ENCODE measurements at places on chromosomes 4 and X.

DNA sequence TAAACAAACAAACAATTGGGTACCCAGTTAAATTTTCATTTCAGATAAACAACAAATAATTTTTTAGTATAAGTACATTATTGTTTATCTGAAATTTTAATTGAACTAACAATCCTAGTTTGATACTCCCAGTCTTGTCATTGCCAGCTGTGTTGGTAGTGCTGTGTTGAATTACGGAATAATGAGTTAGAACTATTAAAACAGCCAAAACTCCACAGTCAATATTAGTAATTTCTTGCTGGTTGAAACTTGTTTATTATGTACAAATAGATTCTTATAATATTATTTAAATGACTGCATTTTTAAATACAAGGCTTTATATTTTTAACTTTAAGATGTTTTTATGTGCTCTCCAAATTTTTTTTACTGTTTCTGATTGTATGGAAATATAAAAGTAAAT, 2.9 kb downstream of the CXCL8 start:
- no peak for DNase-seq

GRCh38 chr4:139189972-139190371, 13.0 kb upstream of the ELF2 start:
- DNase-seq: no peak

DNA sequence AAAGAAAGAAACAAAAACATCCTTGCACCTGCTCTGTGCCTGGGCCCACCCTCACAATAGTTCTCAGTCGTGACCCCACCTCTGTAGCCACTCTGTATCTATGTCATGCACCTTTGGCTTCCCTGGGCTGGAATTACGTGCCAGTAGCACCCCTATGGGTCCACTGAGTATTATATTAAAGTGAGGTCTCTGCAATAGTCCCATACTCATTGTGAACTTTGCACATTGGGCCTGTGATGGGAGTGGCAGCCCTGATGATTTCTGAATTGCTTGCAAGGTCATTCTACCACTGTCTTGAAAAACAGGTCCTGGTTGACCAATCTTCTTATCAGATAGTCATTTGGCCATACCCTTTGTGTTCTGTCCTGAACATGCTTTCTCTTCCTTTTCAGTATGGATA, 1012.1 kb downstream of the RAB28 start:
- DNase-seq: no peak

DNA sequence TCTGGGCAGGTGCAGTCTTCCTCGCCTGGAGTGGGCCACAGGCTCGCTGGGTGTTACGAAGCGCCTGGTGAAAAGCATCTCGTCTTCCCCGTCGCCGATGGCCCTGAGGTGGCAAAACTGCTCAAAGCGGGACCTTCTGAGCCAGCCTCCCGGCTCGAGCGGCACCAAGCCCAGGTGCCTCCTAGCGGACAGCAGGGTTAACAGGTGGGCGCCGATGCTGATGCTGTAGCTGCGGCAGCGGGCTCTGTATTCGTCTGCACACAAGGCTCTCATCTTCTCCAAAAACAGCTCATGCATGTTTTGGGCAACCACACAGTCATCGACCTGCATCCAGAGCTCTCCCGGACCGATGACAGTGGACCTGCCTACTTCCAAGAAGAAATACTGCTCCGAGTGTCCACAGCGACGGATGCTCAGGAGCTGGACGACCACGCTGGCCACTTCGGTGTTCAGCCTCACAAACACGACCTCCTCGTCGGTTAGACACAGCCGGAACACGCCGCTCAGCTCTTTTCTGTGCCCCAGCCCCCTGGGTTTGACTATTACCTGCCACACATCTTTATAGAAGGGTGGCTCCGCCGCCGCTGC, 1.2 kb downstream of the IRS4 start:
- peak; percentile 34 for DNase-seq

- no peak for DNase-seq
Measured at GRCh38 chrX:129188231-129188630, 335.1 kb downstream of the SMARCA1 start.

GRCh38 chrX:137387646-137388045, 178.3 kb upstream of the ZIC3 start:
- no peak for DNase-seq

GRCh38 chr4:183798301-183799253, 106.5 kb upstream of the STOX2 start:
- DNase-seq: peak; percentile 47

DNA sequence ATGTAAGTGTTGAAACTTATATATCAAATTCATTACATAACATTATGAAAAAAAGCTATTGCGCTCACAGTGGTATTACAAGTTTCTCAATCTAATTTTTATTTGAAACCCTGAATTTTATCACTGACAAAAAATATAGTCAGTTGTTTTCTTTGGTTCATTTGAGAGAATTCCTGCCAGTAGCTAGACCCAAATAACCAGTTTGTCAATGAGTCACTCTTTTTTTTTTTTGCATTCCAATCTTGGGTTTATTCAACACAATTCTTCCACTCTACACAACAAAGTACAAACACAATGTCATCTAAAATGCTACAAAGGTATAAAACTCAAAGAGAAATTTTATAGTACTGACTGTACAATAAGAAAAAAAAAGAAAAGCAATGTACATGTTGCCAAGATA, 13.1 kb downstream of the HPF1 start:
- no peak for DNase-seq

GRCh38 chrX:67619253-67619652, 75.4 kb downstream of the AR start:
- no peak for DNase-seq

GRCh38 chr4:182000077-182000476, 243.1 kb upstream of the TENM3 start:
- no peak for DNase-seq

DNA sequence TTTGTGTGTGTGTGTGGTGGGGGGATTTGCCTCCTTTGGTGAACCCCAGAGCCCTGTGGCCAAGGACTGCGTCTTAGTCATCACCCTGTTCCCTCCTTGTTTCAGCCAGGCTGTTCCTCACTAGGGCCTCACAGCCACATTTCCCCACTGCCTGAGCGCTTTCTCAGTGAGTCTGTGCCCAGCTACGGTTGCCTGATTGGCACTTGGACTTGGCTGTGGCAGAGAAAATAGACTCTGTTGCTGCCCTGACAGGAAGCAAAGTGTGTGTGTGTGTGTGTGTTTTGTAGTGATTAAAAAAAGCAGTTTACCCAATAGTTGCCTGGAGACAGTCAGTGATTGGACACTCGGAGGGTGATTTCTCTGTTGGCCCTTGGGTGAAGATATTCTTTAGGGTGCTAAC, 113.0 kb downstream of the UCHL1 start:
- no peak for DNase-seq

DNA sequence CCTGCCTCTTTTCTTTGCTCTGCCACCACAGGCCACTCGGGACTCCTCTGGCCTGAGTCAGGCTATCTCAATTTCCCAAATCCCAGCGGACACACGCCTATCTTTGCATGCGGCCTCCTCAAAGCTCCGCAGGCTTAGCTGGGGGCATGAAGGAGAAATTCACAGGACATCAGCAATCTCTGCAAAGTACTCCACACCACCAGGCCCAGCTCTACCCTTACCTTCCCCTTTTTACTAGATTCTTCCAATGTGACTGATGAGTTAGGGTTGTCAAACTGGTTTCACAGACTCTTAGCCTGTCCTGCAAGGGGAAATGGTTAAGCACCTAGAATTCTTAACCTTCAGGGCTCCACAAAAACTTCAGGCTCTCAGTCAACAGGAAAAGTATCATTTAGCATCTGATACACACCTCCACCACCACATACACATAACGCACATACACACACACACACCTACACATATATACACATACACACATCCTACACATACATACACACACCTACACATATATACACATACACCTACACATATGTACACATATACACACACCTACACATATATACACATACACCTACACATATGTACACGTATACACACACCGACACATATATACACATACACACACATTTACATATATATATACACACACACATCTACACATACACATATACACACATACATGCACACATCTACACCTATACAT, 349.1 kb downstream of the ANK2 start:
- no peak for DNase-seq

DNA sequence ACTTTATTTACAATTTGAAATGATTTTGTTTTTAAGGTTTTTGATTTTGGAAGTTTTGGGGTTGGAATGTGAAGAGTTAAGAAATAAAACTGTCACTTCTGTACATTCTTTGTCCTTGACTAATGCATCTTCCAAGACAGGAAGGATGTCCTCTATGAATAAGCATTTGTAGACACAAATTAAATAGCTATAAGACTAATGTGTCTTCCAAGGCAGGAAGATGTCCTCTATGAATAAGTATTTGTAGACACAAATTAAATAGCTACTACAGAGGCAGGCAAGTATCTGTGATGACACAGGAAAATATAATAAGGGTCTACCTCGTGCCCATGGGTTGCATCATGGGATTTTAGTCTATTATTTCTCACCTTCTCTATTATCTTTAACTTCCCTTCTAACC, 14.5 kb downstream of the PRSS48 start:
- no peak for DNase-seq

DNA sequence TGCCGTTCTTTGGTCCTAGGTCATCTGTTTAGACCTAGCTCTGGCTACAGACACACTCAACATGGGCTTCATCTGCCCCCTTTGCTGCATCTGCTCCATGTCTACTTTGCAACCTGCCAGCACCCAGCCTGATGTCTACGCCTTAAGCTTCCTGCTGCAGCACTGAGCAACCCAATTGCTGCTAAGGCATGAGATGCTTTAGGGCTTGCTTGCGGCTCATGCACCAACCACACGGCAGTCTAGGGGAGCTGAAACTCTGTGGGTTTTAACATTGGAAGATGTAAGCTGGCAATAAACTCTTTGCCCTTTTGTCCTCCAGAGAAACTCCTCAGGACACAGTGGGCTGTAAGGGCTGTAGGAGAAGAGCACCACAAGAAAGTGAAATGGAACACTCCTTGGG, 11.7 kb upstream of the CLNK start:
- no peak for DNase-seq

- no peak for DNase-seq
Measured at GRCh38 chr4:15754323-15754722, 23.8 kb upstream of the CD38 start.

- no peak for DNase-seq
Measured at GRCh38 chrX:153722704-153723350, 1.4 kb downstream of the BCAP31 start.

DNA sequence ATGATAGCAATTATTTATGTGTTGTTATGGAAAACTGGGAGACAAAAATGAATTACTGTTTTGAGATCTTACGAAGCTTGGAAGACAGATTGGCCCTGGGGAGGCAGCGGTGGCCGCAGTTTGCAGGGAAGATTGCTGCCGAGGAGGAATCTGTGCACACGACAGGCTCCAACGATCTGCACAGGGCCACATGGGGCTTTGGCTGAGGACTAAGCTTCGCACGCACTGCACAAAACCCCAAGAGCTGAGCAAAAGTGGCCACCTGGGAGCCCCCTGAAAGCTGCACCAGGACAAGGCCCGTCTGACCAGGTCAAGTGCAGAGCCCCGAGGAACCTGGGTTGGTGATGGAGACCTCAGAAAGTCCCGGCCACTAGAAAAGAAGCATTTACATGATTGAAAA, 5.2 kb upstream of the PDE6B start:
- DNase-seq: no peak

GRCh38 chr4:182533964-182534363, 290.8 kb downstream of the TENM3 start:
- no peak for DNase-seq

DNA sequence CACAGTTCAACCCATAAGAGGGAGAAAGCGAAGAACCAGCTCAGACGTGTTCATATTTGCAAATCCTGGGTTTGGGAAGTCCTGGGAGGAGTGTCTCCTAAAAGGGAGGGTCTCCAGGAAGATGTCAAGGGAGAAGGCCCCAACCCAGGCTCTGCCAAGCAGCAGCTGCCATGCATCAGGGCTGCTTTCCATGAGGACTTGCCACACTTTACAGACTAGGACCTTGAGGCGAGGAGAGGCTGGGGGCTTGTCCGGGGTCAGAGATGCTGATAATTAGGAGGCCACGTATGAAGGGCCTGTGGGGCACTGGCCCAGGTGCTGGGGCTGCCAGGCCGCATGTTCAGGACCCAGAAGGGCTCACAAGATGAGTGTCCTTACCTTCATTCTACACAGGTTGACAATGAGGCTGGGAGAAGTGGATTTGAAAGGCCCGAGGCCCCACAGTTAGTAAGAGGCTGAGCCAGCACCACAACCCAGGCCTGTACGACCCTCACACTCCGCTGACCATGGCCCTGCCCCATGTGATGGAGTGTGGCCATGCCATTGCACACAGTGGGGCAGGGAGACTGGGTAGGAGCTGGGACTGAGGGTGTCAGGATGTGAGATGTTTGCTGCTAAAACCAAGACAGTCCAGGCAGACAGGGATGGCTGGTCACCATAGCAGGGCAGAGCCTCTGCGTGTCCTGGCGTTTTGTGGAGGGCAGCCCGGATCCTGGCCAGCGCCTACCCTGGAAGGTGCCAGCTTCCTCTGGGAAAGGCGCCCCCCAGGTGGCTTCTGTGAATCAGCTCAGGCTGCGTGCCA, 94.8 kb downstream of the PSAPL1 start:
- no peak for DNase-seq

GRCh38 chr4:132564920-132565319, 584.2 kb upstream of the PCDH10 start:
- no peak for DNase-seq

- no peak for DNase-seq
Measured at GRCh38 chr4:123423819-123424218, 27.2 kb downstream of the SPRY1 start.

- DNase-seq: no peak
Measured at GRCh38 chr4:19829101-19829500, 422.6 kb upstream of the SLIT2 start.

DNA sequence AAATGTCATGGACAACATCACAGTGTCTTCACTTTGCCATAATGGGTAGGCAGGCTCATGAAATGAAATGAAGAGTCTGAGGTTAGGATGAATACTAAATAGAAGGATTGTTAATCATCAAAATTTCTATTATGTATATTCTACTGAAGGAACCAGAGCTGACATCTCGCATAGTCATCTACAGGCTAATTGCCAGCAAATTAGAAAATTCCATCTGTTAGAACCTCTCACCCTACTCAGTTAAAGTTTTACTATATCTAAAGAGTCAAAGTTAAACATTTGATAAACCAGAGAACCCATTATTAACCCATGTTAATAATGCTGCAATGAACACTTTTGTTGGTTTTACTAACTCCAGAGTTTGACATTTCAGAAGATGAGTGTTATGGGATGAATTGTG, 114.6 kb downstream of the ARHGAP6 start:
- no peak for DNase-seq

GRCh38 chrX:119359618-119360382, 39.3 kb upstream of the SLC25A43 start:
- DNase-seq: no peak
